ENCODE measurements at places on chromosomes 4 and X.

DNA sequence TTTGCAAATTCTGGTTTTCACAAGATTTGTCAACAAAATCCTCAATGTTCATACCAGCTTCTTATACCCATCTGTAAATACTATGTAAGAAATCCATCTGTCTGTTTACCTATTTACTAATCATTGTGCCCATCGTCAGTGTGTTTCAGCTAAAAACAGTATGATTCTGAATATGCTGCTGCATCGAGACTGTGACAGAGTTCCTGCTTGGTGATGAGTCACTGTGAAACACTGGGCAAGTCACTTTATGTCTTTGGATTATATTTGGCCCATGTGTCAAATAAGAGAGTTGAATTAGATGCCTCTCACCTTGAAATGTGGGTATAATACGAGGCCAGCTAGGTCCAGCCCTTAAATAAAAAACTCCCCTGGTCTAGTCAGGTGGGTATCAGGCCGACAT lies 79.3 kb downstream of the CBLL2 start:
- DNase-seq: no peak

DNA sequence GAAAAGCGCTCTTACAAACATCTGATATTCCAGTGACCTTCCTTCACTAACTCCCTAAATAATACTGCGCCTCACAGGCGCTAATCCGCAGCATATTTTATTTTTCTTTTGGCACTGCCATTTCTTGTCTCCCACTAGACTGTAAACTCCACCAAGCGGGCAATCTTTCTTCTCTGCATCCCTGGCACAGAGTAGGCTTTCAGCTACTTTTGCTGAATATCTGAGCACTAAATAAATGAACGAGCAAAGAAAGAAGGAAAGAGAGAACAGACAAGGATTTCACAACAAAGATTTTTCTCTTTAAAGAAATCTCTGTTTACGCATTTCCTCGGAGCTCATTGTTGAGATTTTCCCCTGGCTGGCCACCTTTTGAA lies 12.7 kb downstream of the NKX3-2 start:
- no peak for DNase-seq

DNA sequence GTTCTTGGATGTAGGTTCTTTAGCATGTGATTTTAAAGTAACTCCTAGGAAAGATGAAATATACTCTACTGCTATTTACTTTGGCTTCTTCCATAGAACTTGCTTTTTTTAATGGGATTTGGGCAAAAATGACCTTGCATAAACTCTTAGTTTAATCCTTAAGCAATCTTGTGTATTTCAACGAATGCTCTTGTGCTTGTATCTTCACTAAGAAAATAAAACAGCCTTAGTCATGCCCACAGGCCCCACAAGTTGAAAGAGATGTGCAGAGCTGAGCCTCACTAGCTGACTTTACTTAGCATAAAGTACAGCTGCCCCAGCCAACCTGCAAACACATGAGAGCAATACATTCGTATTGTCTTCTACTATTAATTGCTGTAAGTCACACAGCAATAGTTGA lies 1609.2 kb downstream of the STIM2 start:
- DNase-seq: no peak

DNA sequence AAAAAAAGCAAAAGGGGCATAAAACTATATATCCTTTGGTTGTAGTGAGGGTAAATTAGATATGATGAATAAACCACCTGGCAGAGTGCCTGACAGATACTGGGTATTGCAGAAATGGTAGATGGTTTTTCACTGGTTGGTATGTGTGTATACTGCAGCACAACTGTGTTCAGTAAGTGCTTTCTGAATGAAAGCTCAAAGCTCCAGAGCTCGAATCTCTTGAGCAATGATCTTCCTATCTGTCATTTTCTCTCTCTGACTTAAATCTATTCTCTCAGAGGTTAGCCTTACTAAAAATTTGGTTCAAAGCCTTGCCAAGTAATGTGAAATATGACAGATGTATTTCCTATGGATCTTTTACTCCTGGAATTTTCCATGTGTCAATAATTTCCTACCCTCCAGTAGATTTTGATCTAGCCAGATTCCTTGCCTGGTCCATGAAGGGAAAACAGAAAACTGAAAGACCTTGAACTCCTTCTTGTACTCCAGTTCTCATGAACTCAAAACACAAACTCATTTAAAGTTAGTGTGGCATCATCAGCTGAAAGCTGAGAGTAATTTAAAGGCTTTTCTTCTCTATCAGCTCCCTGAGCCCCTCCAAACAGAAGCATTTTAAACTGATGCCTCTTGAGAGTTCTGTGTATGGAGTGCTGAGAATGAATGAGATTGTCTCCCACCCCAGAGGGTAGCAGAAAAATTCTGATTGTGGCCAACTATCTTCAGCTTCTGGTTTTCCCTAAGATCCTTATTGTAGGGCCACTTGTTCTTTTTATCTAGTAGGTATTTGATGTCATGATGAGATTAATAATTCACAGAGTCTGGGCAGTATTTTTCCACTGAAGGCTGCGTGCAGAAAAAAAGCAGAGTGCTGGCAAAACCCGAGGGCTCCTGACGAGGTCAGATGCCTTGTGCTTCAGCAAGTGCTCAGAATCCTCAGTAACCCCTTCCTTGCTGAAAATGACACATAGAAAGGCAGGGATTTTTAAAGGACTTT lies 363.4 kb upstream of the BOD1L1 start:
- no peak for DNase-seq

DNA sequence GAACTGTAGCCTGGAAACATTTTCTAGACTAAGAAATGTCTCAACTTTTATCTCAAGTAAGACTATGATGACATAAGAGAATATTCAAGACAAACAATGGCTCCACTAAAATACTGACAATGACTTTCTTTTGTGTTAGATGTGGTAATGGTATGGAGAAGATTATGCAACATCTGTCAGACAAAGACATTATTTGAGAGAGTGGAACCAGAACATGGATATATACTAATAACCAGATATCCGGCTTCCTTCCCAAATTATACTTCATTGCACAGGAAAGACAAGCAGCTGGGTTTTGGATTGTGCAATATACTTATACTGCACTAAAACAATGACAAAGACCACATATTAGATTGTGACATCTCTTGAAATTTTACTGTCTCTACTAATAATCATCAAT lies 290.8 kb upstream of the GIMD1 start:
- peak; percentile 96 for DNase-seq

DNA sequence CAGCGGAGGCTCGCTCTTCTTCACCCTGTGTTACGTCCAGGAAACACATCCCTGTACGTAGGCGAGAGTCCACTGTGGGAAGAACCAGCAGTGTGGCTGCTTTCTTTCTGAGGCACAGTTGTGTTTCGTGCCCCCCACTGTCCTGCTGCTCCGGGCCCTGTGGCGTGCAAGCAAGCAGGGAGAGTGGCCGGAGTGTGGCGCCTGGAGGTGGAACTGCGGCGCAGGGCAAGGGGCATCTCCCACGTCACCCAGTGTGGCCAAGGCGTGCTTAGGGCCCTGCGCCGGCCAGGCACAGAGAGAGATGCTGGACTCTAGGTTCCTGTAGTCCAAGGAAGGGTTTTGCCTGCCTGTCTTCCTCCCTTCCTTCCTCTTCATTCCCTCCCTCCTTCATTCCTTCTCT lies 13.3 kb upstream of the PSAPL1 start:
- DNase-seq: no peak

DNA sequence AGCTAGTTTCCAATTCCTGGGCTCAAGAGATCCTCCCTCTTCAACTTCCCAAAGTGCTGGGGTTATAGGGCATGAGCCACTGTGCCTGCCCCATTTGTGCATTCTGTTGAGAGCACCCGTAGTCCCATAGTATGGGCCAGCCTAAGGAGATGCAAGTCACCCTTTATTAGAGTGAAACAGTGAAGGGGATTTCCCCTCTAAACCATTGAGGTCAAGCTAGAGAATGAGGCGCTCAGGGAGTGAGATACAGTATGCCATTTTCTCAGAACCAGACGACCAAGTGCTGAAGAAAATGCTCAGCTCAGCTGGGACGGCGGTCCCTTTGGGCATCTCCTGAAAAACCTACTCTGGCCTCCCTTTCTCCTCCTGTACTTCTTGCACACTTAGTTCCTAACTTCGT lies 18.7 kb downstream of the RNF4 start:
- no peak for DNase-seq

- no peak for DNase-seq
Measured at GRCh38 chr4:113593400-113594230, 167.9 kb downstream of the CAMK2D start.

DNA sequence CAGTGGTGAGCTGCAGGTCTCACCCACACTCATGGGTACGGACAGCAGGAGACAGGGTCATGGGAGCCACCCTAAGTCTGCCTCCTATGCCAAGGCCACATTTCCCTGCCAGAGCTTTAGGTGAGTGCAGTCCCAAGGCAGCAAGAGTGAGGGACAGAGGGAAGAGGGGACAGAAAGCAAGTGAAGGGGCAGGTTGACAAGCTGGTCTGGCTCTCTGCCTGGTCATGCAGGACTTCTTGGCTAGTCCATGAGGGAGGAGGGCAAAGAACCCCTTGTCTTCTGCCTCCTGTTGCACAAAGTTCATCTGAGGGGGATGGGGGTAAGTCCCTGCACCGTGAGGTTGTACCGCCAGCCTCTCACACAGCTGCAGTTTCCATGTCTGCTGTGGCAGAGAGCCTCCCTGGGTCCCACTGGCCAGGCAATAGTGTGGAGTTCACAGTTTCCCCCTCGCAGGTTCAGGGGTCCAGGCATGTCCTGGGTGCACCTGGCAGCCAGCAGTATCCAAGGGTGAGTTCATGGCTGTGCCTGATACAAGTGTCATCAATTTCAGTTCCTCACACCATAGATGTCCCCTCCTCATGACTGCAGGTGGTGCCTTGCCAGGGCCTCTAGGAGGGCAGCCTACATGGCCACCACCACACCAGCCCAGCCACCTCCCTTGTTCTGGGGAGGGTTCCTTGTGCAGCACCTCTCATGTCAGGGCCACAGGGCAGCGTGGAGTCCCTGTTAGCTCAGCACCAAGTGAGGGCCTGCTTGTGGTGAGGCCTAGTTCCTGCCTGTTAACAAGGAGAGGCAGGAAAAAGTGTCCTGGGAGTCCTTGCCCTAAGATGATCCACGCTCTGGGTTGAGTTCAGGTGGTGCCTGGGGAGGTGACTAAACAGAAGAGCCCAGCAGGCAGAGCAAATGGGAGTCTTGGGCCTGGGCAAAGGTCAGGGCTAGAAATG lies 72.5 kb downstream of the ADRA2C start:
- no peak for DNase-seq

- DNase-seq: no peak
Measured at GRCh38 chrX:29348288-29348687, 761.0 kb downstream of the IL1RAPL1 start.

DNA sequence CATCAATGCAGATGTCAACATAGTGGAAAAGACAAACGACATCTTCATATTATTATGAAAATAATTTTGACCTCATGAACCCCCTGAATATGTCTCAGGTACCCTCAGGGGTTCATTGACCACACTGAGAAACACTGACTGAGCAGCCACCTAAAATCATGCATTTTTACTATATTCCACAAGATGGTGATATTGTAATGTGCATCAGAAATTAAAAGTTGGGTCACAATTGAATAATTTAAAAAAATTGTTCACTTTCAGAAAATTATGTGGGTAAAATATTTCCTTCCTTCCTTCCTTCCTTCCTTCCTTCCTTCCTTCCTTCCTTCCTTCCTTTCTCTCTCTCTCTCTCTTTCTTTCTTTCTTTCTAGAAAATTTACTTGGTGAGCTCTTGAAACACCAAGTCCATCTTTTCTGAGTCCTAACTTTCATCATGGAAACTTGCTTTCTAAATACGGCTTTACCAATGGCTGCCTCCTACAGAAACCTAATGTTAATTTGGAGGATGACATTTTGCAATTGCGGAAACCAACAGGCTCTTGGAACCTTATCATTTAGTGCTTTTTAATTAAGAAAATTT lies 103.6 kb downstream of the RTL3 start:
- DNase-seq: peak; percentile 16

DNA sequence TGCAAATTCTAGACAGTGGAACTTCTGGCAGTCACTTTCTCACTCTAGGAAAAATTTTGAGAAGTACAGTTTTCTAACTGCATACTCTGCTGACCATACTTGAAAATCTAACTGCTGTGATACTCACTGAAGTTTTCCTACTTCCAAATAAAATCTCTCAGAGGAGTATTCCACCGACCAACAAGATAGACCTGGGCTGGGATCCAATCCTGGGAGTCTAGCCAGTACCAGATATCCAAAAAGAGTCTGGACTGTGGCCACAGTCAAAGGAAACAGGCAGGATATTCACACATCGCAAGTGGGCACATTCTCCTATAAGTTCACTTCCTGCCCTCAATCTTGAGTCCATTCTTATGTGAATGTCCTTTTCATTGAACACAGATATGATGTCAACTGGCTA lies 1138.7 kb upstream of the PCDH7 start:
- no peak for DNase-seq

GRCh38 chrX:149461746-149462145 lies 43.4 kb downstream of the IDS start:
- no peak for DNase-seq

DNA sequence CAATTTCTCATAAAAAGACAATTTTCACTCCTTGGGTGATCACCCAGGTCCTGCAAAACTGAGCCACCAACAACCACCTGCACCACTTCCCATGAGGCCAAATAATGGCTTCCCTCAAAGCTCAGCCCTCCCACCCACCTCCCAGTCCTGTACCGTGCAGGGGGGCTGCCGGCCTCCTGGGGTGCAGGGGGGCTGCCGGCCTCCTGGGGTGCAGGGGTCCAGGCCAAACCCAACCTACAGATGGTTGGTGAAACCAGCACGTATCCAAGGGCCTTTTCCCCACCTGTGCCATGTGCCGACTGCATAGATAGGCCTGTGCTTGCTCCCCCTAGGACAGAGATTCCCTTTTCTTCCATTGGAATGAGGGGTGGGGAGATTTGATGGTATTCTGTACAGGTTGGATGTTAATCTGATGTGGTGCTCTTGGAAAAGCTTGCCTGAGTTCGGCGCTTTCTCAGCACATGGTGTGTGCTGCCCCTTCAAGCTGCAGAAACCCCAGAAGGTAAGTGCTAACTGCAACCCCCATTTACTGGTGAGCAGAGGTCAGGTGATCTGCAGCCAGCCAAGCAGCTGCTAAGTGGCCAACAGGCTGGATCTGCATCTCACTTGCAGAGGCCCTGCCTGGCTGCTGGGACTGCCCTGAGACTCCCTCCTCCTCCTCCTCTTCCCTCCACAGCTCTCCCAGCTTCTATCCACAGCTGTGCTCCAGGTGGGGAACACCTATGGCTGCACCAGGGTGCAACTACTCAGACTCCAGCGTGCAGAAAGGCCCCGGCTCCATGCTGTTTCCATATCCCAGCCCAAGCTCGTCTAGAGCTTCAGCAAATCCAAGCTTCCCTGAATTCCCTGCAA lies 38.8 kb downstream of the FRG1 start:
- DNase-seq: no peak

- no peak for DNase-seq
Measured at GRCh38 chrX:16979226-16979625, 32.8 kb downstream of the REPS2 start.

GRCh38 chr4:172867835-172868234 lies 300.8 kb upstream of the GALNT7 start:
- no peak for DNase-seq

GRCh38 chrX:68684919-68685304 lies 37.4 kb downstream of the STARD8 start:
- no peak for DNase-seq

Measured in AML-193 (cell line).